Esophagus squamous epithelium (tissue), 5 donors: ENCODE measurements at places on chromosomes 1 and 21.

GRCh38 chr1:202888221-202888530, 773 bp downstream of the RABIF start:
- no peak for DNase-seq

- DNase-seq = no peak
Measured at GRCh38 chr1:202643397-202644218, 66.6 kb downstream of the SYT2 start.

GRCh38 chr21:45264912-45265515, 22.7 kb downstream of the POFUT2 start:
- no peak for DNase-seq

DNA sequence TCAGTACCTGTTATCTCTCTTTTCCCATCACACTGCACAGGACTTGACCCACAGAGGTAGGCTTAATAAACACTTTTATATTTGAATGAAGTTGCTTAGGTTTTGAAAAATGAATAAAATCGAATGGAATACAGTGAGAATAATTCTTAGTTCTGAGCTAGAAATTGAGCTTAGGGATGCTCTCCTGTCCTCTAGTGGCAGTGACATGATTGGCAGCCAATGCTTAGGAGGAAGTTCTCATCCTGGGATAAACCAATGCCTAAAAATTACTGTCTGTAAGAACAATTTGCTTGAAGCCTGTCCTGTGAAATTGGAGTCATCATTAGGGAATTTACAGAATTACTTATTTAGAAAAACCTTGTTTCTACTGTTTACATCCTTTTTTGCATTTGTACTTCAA, 21.3 kb upstream of the CYP4X1 start:
- DNase-seq = no peak

GRCh38 chr1:29162476-29163138, 19.1 kb downstream of the SRSF4 start:
- DNase-seq = no peak

- DNase-seq = no peak
Measured at GRCh38 chr1:168099337-168099801, 37.4 kb downstream of the GPR161 start.

DNA sequence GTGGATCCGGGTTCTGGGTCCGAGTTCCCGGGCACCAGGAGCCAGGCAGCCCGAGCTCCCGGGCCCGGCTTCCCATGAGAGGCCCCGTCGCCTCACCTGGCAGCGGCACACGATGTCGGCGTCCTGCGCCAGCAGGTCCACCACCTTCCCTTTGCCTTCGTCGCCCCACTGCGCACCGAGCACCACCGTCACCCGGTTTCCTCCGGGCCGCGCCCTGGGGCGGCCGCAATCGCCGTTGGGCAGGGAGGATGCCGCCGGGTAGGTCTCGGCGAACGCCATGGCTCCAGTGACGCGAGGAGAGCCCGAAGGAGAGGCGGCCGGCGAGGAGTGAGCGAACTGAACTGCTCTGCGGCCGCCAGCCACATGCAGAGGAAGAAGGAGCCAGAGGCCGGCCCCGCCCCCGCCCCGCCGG, at the start of gene ADSS2:
Gene ADSS2, minus strand, starts transcription at position 371 of the 412 bp plus-strand sequence. Its CDS starts 92 bp downstream, at position 279.
- no peak for DNase-seq

GRCh38 chr1:10152709-10153284, 57.6 kb upstream of the KIF1B start:
- DNase-seq = no peak

DNA sequence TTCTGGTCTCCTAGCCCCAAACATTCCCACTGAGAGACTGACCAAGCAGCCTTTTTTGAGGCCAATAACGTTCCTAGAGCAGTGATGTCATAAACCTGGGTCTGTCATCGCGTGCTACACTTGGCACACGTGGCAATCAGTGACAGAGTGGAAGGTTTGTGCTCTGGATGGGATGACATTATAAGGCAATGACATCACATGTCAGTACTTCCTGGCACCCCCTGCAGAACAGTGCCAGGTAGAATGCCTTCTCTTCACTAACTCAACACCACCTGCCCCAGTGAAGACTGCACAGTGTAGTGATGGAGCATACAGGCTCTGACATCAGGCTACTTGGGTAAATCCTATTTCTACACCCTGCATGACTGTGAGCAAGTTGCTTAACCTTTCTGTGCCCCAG, 5.4 kb upstream of the ZNF648 start:
- DNase-seq = no peak

DNA sequence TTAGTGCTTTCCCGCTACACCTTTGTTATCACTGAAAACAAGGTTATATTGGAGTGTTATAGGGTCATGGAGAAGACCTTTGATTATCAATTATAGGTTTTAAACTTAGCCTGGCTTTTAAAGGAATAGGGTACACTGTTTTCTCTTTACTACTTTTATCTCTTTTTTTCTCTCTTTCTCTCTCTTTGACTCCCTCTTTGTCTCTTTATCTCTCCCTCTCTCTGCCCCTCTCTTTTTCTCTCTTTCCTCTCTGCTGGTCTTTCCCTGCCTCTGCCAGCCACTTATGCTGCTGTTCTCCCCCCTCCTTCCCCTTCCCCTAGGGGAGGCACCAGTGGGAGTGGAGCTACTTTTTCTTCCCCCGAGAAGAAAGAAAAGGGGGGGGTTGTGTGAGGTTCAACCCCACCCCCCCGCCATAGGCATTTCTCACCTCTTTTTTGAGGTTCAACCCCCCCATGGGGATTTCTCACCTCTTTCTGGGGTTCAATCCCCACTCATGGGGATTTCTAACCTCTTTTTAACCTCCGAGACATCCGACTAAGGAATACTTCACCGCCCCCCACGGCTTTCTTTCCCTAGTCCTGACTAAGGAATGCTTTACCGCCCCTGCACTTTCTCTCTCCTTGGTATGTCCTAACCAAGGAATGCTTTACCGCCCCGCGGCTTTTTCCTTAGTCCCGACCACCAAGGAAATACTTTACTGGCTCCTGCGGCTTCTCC, 17.2 kb upstream of the ZBTB8B start:
- no peak for DNase-seq

DNA sequence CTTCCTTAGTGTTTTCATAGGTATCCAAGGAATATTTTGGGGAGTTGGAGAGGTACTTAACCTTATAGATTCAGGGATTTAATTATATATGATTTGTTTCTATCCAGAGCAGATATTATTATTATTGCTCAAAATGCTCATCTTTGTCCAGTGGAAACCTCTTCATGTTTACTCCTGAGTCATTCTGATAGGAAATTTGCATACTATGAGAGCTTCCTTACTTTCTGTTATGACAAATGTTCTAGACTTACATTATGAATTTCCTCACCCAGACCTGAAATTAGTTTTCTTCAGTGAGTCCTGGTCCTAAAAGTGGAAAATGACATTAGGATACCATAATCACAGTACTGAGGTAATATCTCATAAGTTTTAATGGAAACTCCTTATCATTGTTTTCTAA, 57.5 kb upstream of the PLPPR5 start:
- DNase-seq = no peak

GRCh38 chr1:73813236-73813635, 384.7 kb downstream of the LRRIQ3 start:
- no peak for DNase-seq

DNA sequence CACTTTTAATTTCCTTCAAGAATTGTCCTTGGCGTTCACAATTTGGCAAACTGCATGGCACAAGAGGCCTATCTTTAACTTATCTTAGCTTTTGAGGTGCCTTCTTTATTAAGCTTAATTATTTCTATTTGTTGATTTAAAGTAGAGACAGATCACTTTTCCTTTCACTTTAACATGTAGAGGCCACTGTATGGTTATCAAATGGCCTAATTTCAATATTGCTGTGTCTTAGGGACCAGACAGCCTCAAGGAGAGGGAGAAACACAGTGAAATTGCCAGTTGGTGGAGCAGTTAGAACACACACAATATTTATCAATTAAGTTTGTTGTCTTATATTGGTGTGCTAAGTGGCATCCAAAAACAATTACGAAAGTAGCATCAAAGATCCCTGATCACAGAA, 1013.9 kb downstream of the KCNT2 start:
- DNase-seq = no peak

- DNase-seq = no peak
Measured at GRCh38 chr1:26027716-26028489, 6.3 kb downstream of the EXTL1 start.

GRCh38 chr1:155777582-155777981, 79.4 kb downstream of the GON4L start:
- no peak for DNase-seq

DNA sequence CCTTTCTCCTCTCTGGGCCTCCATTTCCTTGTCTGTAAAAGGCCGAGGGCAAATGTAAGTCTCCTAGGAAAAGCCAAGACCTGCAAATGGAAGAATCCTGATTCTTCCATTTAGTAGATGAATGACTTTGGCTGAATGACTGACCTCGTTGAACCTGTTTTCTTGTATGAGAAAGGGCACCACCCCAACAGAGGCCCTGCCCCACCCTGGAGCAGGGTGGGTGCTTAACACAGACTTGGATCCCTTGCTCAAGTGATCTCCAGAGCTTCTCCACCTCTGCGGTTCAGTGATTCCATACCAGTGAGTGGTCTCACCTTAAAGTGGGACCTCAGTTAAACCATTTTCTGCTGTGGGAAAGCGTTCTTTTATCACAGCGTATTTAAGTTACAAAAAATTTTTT, 39.0 kb upstream of the GUCA2B start:
- DNase-seq = no peak

DNA sequence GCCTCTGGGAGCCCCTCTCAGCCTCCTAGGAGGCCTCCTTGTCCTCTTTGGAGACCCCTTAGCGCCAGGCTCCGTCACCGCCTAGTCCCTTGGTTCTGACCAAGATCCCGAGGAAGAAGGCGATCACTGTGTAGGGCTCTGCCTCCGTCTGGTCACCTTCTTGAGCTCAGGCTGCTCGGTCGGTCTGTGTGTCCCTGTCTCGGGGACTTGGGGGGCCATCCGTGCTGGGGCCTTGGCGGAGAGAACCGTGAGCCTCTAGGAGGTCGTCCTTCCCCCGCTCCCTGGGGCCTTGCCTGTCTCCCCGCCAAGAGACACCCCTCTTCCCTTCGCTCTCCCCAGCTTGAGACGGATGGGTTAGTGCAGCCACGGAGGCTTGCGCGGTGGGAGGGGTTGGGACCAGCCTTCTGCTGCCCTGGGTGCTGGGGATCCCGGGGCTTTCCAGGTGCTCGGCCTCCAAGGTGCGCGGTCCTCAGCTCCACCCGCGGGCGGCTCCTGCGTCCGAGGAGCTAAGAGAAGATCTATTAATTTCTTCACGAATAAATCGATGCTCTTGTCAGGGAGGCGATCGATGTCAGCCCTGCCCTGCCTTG, 701 bp upstream of the INSRR start:
- no peak for DNase-seq

DNA sequence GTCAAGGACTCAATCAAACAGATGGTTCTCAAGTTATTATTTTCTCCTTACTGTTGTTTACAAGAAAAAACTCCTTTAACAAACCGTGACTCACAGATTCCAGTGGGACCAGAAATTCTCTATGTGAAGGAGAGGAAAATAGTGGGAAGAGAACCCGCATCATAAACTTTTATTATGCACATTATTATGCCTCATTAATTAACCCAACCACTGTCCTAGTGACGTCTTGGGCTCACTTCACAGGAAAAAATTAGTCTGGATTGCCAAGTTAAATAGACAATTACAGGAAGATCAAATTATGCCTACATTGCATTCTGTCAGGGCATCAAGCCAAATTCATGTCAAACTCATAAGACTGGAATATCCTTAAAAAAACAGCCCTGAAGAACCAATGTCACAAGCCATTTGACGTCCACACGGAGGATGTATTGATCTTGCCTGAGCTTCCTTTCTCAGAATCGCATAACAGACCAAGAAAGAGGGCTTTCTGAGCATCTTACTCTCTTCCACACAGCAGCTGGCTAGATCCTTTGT, 347.8 kb downstream of the DUSP10 start:
- no peak for DNase-seq

DNA sequence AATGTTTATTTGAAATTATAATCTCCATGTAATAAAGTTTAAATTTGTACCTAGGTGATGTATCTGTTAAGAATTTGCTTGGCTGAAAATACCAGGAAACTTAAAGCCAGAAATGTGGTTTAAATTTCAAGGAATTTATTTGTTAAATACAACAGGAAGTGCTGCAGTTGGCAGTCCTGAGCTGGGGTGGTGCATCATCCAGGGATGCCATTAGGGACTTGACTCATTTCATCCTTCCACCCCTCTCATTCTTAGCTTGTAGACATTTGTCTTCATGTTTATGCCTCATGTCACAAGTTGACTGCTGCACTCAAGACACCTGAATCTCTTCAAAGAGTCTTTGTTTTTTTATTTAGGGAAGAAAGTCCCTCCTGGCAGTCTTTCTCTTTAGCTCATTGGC, 175.9 kb downstream of the LHX8 start:
- no peak for DNase-seq

GRCh38 chr1:95237981-95238703, 4.1 kb downstream of the RWDD3 start:
- no peak for DNase-seq

GRCh38 chr1:95407886-95408291, 173.9 kb downstream of the RWDD3 start:
- DNase-seq = no peak

- DNase-seq = no peak
Measured at GRCh38 chr1:223225481-223225880, 82.4 kb upstream of the TLR5 start.

- DNase-seq = no peak
Measured at GRCh38 chr1:44602634-44603628, 71.3 kb downstream of the TMEM53 start.

GRCh38 chr1:162236201-162236600, 140.5 kb downstream of the SPATA46 start:
- no peak for DNase-seq

GRCh38 chr1:60936591-60937342, 145.6 kb upstream of the NFIA start:
- DNase-seq = no peak

DNA sequence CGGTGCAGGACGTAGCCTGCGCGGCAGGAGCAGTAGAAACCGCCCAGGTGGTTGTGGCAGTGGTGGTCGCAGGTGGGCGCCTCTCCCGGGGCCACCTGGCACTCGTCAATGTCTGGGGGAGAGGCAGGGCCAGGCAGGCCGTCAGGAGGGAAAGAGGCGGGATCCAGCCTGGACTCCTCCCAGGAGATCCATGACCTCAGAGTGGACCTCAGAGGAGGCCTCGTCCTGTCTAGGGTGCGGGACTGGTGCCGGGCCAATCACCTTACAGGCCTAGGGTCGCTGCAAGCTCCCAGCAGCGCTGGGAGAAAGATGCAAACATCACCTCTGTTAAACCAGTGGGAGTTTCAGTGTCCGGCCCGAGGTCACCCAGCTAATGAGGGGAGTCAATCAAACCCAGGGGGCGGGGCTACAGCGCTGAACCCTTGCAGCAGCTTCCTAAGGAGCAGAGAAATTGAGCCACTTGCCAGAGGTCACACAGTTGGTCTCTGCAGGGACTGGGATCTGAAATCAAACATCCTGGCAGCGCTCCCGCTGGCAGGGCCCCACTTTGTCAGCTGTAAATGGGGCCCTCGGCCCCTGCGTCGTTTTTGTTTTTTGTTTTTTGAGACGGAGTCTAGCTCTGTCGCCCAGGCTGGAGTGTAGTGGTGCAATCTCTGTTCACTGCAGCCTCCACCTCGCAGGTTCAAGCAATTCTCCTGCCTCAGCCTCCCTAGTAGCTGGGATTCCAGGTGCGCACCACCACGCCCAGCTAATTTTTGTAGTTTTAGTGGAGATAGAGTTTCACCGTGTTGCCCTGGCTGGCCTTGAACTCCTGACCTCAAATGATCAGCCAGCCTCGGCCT, 1.4 kb downstream of the MASP2 start:
- DNase-seq = no peak
